NCI-H1105 (cell line): ENCODE measurements at places on chromosomes 1 and 21.

GRCh38 chr1:41479808-41480160 lies 4.7 kb downstream of the EDN2 start:
- no peak for DNase-seq

DNA sequence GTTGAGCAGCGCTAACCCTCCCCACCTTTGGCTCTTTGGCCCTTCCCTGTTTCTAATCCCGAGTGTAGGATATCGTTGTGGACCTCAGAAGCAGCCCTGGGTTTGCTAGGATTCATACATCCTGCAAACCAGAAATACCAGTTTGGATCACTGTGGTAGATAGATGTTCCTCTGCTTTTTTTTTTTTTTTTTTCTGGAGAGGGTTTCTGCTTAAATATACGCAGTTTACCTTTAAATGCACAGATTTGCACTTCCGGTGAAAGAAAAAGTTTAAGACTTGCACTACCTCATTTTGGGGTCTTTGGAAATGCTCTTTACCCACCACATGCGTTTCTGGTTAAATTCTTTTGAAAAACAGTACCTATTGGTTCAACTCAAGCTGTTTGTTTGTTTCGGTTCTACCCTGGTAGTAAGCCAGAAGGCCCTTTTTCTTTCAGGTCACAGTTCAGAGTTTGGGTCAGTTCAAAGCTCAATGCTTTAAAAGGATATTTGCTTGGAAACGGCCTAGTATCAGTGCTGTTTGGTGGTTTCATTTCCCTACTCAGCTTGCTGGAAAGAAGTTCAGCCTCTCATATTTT lies 908 bp downstream of the DDI2 start:
- DNase-seq, result peak; percentile 25

DNA sequence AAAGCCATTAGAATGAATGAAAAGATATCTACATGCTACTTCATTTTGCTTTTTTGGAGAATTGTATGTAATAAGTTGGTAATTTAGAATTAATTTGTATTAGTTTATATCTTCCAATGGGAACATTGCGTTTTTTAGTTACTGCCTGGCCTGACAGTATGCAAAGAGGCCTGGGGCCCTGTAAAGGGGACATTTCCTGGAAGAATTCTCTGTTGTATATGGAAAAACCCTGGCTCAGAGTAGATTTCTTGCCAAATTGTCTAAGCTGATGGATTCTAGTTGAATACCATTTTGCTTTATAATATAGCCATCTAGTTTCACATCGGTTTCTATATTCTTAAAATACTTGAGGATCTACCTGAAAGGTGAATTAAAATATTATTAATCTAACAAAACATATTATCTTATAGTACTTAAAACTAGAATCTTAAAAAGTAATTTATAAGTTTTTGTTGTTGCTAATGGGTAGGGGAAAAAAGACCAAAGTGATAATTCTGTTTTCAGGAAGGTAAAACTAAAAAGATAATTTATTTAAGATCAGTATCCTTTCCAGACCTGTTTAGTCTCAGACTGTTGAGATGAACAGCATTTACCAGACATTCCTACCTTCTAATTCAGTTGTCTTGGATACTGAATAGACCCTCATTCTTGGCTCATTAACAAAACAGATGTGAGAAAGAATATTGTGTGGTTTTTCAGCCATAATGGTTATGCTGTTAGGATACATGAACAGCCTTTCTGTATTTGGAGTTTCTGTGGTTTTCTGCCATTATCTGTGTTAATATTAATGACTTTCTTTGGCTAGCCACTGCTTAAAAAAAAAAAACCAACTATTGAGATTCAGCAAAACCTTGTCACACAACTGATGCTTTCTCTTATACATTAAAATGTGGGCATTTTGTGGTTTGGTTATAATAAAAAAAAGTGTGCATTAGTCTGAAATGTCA lies 4.8 kb downstream of the AGO3 start:
- no peak for DNase-seq

DNA sequence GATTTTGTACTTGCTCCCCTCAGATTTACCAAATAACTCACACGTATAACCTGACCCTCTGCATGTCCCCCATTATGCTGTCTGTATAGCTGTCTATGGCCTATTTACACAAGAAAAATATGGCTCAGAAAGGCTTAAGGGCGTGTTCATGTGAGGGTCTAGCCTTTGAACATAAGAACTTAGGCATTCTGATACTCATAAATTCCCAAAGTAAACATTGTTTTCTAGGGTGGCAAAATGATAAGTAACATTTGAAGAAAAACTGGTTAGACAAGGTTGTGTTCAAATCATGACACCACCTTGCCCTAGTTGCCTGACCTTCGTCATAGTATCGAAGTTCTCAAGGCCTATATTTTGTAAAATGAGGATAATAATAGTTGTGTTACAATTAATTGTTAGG lies 394.6 kb downstream of the LRRIQ3 start:
- no peak for DNase-seq

GRCh38 chr21:39315603-39316445 lies 2.4 kb upstream of the BRWD1 start:
- no peak for DNase-seq

GRCh38 chr1:55928576-55928975 lies 650.8 kb downstream of the PLPP3 start:
- DNase-seq, result no peak

DNA sequence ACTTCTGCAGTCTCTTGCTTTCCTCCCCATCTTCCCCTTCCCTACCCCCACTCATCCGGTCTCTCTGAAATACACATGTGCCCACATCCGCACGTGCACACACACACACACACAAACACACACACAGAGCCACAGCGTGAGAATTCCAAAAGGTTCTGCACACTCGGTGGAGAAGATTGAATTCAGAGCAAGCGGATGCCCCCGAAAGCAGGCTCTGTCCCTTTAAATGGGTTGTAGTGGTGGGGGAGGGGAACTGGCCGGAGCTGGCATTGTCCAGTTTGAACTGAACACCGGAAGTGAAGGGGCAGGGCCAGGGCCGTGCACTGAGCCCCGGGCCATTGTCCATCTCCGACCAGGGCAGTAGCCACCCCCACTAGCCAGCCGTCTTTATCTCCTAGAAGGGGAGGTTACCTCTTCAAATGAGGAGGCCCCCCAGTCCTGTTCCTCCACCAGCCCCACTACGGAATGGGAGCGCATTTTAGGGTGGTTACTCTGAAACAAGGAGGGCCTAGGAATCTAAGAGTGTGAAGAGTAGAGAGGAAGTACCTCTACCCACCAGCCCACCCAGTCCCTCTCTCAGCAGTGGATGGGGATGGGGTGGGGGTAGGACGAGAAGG lies 1.3 kb upstream of the LIN28A start:
- DNase-seq, result no peak
